Stimulated activated CD4-positive, alpha-beta T cell treated with anti-CD3 and anti-CD28 coated beads, Interleukin-12 subunit alpha, Interleukin-12 subunit beta, amount 100 ng/mL, for 48 hours (primary cell): ENCODE measurements at places on chromosomes 5 and 9.

GRCh38 chr9:84000186-84000585, 19.6 kb downstream of the RMI1 start:
- DNase-seq: no peak

GRCh38 chr5:158837908-158838307, 261.8 kb downstream of the EBF1 start:
- DNase-seq: no peak

GRCh38 chr9:137410891-137411249, 12.1 kb downstream of the EXD3 start:
- DNase-seq: no peak

GRCh38 chr9:281741-282645, 67.3 kb downstream of the DOCK8 start:
- DNase-seq: no peak

GRCh38 chr9:90420768-90421513, 221.7 kb downstream of the DIRAS2 start:
- no peak for DNase-seq

DNA sequence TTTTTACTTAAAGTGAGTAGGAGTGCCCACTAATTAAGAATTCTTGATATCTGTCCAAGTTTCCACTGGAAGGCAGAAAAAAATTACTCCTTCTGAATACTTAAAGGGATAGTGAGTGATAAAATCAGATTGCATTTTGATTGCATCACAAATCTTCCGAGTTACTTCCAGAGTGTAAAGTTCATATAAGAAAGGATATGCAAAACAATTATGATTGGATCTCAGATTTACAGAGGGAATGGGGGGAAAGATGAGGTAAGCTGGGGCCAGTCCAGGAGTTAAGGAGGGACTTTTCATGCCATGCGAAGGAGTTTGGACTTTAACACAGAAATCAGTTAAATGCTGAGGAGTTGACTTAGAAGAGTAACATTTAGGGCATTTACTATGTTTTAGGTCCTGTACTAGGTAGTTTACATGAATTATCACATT, 9.3 kb upstream of the RNF145 start:
- no peak for DNase-seq

DNA sequence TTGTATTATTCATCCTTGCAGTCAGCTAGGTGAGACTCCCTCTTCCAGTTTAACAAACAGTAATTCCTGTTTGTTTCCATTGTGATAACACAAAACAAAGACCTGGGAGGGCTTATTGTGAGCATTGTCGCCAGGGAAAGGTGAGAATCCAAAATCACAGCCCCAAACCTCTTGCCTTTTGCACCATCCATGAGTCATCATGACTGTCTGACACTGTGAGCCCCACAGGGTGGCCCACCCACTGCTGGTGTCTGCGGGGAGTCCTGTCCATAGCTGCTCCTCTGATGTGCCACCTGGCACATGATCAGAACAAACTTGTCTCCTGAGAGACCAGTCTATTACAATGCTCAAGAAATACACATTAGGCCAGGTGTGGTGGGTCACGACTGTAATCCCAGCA, 33.7 kb upstream of the S1PR3 start:
- DNase-seq: no peak

DNA sequence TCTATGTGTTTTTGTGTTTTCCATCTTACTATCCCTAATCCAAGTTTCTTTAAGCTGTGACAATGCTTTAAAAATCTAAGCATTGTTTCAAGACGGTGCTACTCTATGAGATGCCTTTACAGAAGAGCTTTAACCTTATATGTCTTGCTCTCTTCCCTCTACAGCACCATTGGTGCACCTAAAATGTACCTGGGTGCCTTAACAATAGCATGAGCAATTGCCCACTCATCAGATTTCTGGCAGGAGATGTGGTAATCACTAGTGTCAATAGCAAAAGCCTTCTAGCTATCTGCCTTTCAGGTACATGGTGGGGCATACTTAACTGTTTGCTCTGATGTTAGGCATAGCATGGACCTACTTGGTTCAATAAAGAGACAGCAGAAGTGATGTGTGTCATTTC, 222.3 kb upstream of the KIF2A start:
- DNase-seq: no peak

DNA sequence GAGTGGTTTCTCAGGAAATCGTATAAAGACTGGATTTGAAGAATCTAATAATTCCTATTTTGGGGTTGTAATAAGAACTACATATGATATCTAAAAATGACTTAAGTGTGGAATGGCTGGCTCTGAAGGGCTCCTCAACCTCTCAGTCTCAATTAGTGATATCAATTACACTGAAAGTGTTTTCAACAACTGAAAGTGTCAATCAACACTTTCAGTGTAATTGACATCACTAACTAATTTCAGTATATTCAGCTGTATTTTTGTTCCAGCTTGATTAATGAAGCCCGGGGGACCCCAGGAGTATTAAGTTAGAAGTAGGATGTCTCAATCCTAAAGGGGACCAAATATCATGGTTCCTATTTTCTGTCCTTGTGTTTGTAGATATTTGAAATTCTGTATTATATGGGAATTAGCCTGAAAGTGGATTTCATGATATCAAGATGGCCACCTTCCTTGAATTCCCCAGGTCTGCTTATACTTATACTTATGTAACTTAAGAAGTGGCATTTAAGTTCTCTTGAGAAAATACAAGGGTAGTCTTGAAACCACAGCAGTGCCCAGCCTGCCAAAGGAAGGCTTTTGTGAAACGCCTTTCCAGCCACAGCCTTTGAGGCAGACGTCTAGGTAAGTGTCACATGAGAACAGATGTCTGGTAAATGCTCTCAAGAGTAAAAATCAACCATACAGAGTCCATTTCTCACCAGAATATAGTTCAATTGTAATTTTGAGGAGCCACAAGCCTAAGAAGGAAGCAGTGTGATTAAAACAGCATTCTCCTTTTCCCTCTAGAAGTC, 4.6 kb downstream of the BASP1 start:
- DNase-seq: no peak

GRCh38 chr5:124057724-124058231, 545.8 kb downstream of the CSNK1G3 start:
- DNase-seq: no peak

DNA sequence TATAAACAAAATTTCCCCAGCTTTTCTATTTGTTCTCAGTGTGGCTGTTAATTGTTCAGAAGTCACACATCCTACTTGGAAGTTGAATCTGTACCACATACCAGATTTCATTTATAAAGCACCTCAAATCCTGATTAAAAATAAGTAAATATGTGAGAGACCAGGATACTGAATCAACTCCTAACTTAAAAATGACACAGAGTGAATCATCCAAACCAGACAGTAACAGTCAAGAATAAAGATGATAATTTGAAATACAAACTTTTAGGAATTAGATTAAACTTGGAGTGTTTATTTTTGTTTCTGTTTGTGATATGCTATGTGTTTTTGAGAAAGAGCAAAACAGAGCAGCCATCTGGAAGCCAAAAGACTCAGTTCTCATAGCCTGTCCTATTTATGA, 633.2 kb upstream of the RORB start:
- no peak for DNase-seq

GRCh38 chr5:56522960-56523359, 289.8 kb upstream of the ANKRD55 start:
- no peak for DNase-seq

GRCh38 chr9:122297512-122297911, 32.8 kb downstream of the MRRF start:
- DNase-seq: no peak

DNA sequence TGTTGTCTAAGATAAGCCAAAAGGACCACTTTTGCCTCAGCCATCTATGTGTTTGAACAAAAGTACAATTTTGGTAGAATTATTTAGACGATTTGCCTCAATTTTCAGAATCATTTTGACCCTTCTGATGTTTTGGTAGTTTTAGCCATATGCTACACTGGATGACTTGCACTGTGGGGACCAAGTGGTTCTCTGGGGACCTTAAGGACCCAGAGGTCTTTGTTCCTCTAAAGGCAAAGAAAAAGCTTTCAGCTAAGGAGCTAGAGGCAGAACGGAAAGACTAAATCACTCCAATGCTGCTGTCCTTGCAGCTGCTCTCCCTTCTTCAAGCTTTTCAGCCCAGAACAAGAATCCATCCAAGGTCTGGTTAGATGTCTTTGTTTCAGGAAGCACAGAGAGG, 51.0 kb upstream of the APC start:
- no peak for DNase-seq

DNA sequence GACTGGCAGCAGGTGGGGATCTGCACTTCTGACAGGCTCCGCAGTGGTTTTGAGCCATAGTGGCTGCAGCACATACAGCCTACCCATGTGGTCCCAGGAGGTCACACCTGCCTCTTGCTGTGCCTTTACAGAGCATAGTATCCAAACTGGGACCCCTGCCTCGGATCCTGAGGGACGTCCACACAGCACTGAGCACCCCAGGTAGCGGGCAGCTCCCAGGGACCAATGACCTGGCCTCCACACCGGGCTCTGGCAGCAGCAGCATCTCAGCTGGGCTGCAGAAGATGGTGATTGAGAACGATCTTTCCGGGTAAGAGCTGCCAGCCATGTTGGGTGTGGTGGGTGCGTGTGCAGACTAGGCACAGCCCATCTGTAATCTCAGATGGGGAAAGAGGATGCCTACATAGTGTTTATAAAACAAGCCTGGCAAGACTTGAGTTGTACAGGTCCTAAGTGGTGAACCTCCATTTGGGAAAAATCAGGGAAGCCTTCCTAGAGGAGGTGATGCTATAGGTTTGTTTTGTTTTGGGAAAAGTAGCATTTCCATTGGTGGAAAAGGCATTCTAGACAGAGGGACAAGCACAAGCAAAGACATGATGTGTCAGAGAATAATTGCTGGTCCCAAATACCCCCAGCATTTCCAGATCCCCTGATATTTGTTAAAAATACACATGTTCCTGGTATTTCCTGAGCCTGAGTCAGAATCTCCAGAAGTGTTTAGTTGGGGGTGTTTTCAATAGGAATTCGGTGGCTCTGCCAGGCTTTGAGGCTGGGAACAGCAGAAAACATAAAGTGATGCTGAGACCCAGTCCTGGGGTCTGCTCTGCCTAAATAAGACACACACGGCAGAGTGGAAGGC, 119.2 kb downstream of the DAB2IP start:
- no peak for DNase-seq

DNA sequence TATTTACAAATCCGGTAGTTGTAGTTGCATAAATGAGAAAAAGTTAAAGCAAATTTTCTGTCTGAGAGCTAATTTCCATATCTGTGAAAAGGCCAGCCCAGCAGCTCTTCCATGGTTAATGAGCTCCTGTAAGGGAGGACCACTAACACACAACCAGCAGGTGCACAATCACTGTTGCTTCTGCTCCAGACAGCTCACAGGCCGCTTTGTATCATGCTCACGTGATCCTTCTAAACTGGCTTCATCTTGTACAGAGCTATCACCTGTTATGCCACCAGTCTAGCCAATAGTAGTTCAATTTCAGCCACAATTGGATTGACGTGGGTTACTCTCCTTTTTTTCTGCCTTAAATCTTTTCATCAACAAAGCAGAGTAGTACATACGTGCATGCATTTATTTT, 38.3 kb upstream of the FBXL17 start:
- no peak for DNase-seq

DNA sequence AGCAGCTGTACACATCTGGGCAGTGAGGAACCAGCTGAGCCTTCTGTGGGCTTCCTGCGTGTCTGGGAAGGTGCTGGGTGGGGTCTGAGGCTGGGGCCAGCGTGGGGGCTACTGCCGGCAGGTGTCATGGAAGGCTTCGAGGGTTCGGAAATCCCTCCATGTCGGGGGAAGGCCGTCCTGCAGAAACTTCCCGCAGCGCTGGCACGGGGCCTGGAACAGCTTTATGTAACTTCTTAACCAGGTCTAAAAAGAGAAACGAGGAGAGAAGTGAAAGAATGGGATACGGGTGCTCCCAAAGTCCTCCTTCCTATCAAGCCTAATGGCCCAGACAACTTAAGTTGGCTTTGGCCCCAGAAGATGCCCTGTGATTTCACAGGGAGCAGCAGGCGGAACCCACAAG, 120.6 kb upstream of the RAPGEF1 start:
- no peak for DNase-seq

GRCh38 chr5:27769748-27770402, 731.5 kb upstream of the CDH9 start:
- DNase-seq: no peak
